ENCODE measurements at places on chromosomes 2 and 18. TPM values are rescaled to one million over a fixed set of nuclear protein-coding genes. Genes with fewer than 3 reads are reported as not detected.

CCDC178 gene
- polyA plus RNA-seq: 0.24 TPM

C2orf80 gene
- not detected for polyA plus RNA-seq

RAB31 gene
- 17.5 TPM for polyA plus RNA-seq

PSTPIP2 gene
- polyA plus RNA-seq: 6.4 TPM

MC5R gene
- 0.12 TPM for polyA plus RNA-seq

PDE11A gene
- not detected for polyA plus RNA-seq

RUFY4 gene
- 0.28 TPM for polyA plus RNA-seq

CCDC148 gene
- polyA plus RNA-seq: 0.13 TPM

ARL6IP6 gene
- 10.3 TPM for polyA plus RNA-seq

NGEF gene
- polyA plus RNA-seq: 8.4 TPM

RAB27B gene
- 8.6 TPM for polyA plus RNA-seq

GYPC gene
- polyA plus RNA-seq: 25.0 TPM

SLC4A3 gene
- polyA plus RNA-seq: 2.5 TPM

DSG1 gene
- polyA plus RNA-seq: 8.4 TPM

ANKRD12 gene
- polyA plus RNA-seq: 33.0 TPM

SERPINB3 gene
- polyA plus RNA-seq: 870 TPM

CYP26B1 gene
- 1.7 TPM for polyA plus RNA-seq

ALPP gene
- not detected for polyA plus RNA-seq

ARHGEF33 gene
- polyA plus RNA-seq: 0.24 TPM

CTDSP1 gene
- polyA plus RNA-seq: 59.1 TPM

PAX8 gene
- polyA plus RNA-seq: 0.28 TPM

QPCT gene
- polyA plus RNA-seq: 1.2 TPM

KCNK3 gene
- polyA plus RNA-seq: 0.76 TPM

PLCL1 gene
- polyA plus RNA-seq: 0.20 TPM

PPP1R7 gene
- 78.2 TPM for polyA plus RNA-seq

CYTIP gene
- 1.4 TPM for polyA plus RNA-seq

PXDN gene
- polyA plus RNA-seq: 1.9 TPM

ALKAL2 gene
- 1.0 TPM for polyA plus RNA-seq

GREB1 gene
- polyA plus RNA-seq: 0.15 TPM

GPR17 gene
- polyA plus RNA-seq: 0.26 TPM

SERPINB7 gene
- polyA plus RNA-seq: 0.94 TPM

SCN1A gene
- not detected for polyA plus RNA-seq

ARL5A gene
- polyA plus RNA-seq: 8.5 TPM

MYCN gene
- 0.49 TPM for polyA plus RNA-seq

Data from esophagus (tissue), 2 donors.